ENCODE measurements at places on chromosomes 5 and 9.
A peak's percentile ranks its signal among the peaks of the same experiment; 100 is the strongest.

GRCh38 chr5:133995883-133996563, 8.8 kb downstream of the VDAC1 start:
- no peak for DNase-seq

DNA sequence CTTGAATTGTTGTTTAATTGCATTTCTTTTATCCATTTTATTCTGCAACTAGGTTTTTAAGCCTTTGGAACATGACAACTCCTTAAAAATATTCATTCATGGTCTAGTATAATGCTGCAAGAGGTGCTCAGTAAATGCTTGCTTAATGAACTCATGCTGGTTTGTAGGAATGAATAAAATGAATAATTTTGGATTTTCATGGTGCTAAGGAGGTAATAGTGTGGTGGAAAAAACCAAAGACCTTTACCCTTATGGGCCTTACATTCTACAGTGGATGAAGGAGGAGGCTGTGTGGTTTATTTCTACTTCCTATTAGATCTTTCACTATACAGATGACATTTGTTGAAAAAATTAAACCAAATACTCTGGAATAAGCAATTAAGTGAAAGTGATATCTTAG, 43.4 kb downstream of the LRRTM2 start:
- peak; percentile 37 for DNase-seq

GRCh38 chr5:68720884-68721610, 372.8 kb upstream of the SLC30A5 start:
- no peak for DNase-seq

DNA sequence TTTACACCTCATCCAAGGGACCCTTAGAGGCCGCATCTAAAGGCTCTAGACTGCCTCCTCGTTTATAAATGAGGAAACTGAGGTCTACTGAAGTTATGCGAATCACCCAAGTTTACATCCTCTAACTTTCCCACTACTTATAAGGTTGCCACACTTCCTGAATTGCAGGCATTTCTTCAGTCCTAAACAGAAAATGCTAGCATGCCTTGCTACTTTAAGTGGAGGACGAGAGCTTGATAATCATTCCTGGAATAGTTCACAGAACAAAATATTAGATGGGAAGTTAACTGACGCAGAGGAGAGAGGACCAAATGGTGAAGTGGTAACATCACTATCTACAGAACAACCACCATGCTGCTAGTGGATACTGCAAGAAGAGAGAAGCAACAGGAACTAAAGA, 85.8 kb downstream of the GNAQ start:
- peak; percentile 47 for DNase-seq

DNA sequence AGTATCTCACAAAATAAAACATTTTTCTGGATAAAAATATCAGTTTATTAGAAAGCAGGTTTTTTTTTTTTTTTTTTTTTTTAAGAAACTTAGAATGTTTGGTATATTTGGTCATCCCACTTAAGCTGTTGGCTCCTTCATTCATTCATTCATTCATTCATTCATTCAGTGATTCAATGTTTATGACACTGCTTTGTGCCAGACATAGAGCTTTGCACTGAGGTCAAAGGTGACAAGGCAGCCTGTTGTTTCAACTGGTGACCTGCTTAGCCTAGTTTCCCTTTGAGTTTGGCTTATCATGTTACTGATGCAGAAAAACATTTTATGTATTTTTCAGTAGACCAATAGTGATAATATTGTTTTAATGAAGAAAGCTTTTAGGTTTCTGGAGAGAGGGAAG, 23.5 kb downstream of the CPEB4 start:
- DNase-seq = no peak

DNA sequence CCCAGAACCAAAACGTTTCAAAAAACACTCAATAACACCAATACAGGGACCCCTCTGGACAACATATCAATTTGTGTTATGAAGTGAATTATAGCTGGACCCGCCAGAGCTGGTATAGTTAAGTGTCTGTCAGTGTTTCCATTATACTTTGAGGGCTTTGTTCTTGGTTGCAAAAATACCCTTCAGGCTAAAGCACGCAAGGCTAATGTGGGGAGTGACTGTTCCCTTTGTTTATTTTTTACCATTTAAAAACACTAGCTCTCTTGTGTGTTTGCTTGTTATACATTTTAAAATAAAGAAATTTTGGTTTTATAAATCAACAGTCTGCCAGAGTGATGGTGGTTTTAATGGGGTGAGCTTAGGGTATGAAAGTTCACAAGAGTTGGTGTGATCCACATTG, 859.5 kb downstream of the PTPRD start:
- DNase-seq = no peak

GRCh38 chr5:97838214-97838613, 655.2 kb upstream of the RIOK2 start:
- peak; percentile 99 for DNase-seq

- DNase-seq = no peak
Measured at GRCh38 chr9:113266174-113266573, 9.2 kb downstream of the CDC26 start.

DNA sequence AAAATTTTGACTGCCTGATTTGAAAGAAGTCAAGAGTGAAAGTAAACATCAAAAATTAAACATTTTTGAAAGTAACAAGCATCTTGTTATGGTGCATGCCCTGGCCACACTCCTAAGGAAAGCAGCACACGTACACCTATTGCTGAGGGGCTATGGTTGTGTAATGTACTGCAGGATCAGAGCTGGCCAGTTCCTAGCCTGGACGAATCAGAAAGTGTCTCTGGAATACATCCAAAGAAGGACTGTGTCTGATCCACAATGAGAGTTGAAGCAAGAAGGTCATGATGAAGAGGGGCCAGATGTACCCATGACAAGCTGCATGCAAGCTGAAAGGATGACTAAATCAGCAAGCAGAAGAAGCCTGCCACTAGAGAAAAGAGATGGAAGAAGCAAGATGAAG, 618.2 kb downstream of the TLE1 start:
- no peak for DNase-seq

GRCh38 chr5:167284222-167284890, 1007.1 kb upstream of the WWC1 start:
- peak; percentile 70 for DNase-seq

All from IMR-90 (cell line).